ENCODE measurements at places on chromosomes 2 and 18.
A peak's percentile ranks its signal among the peaks of the same experiment; 100 is the strongest.

DNA sequence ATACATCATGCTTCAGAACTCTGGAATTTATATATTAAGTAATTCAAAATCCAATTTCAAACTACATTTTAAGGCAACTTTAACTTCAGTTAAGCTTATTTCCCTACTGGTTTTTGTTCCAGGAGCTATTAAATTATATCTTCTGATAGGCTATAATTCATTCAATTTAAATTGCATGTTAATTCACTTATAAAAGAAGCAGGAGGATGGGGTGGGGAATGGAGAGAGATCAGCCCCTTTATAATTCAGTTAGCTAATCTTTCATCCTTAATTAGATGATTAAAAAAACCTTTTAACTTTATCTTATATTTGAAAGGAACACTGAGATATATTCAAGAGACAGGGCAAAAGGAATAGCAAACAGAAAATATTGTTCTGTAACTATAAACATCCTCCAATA is 86.8 kb downstream of the AKAIN1 start:
- no peaks in the 10 kb centered on the region for H3K4me1 ChIP-seq
- no peak overlapping the region for H3K4me3 ChIP-seq
- H3K27me3 ChIP-seq, result no peaks in the 10 kb centered on the region
- H3K27ac ChIP-seq, result no peak overlapping the region

DNA sequence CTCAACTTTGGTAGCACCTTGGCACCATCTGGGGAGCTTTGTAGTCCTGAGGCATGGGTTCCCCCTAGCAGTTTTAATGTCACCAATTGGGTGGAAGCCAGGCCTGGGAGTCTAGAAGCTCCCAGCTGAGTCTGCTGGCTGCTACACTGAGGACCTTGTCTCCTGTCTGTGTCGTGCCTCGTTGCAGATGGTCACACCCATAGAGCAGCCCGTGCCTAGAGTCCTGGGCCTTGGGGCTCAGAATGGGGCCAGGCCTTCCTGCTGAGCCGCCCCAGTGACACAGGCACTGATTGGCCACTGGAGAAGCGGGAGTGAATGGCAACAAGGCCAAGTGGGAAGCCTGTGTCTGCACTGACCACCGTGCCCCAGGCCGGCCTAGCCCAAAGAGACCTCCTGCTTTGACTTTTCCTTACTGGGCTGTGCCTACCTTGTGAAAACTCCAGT is 113.2 kb downstream of the SH3RF3 start:
- peaks cover 7% of the 10 kb centered on the region for H3K4me1 ChIP-seq
- no peak overlapping the region for H3K27ac ChIP-seq
- DNase-seq, result no peak
- no peaks in the 10 kb centered on the region for H3K36me3 ChIP-seq
- H3K4me3 ChIP-seq, result no peak overlapping the region
- H3K27me3 ChIP-seq, result no peaks in the 10 kb centered on the region

GRCh38 chr2:128410035-128410757 is 91.5 kb upstream of the HS6ST1 start:
- H3K27me3 ChIP-seq, result no peaks in the 10 kb centered on the region
- DNase-seq, result no peak
- no peak overlapping the region for H3K4me3 ChIP-seq
- no peaks in the 10 kb centered on the region for H3K36me3 ChIP-seq
- no peaks in the 10 kb centered on the region for H3K4me1 ChIP-seq

- no peak overlapping the region for H3K27ac ChIP-seq
Measured at GRCh38 chr2:173238831-173239230, 115.8 kb upstream of the CDCA7 start.

- no peaks in the 10 kb centered on the region for H3K36me3 ChIP-seq
- H3K27ac ChIP-seq, result no peak overlapping the region
- DNase-seq, result no peak
- H3K27me3 ChIP-seq, result no peaks in the 10 kb centered on the region
Measured at GRCh38 chr2:31434911-31435310, 20.4 kb upstream of the XDH start.

DNA sequence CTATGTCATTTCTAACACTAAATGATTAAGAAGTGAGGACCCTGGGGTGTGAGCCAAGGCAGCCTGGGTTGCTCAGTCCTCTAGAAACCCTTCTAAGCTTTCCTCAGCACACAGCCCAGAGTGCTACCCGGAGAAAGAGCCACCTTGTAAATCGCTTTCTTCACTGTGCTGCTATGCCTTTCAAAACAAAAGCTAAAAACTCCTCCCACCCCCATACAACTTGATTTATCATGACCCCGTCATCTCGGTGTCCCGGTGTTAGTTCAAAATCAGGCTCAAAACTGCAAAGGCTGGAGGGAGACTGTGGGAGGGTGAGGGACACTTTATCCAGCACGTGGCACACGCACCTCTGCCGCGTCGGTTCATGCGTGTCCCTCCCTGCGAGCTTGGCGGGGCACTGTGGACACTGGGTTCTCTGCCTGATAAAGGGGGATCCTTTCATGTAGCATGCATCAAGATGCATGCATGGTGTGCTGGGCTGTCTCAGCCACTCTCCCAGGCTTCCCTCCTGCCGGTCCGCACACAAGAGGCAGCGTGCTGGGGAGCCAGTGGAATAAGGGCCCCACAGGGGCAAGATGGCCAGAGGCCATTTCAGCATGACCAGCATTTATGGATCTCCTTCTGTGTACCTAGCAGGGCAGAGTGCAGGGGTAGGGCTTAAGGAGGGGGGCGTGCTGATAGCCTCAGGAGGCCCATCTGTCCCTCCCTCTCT is 170.4 kb downstream of the SMAD7 start:
- peaks cover 19% of the 10 kb centered on the region for H3K4me1 ChIP-seq
- no peaks in the 10 kb centered on the region for H3K27me3 ChIP-seq
- no peaks in the 10 kb centered on the region for H3K36me3 ChIP-seq
- DNase-seq, result no peak
- no peak overlapping the region for H3K4me3 ChIP-seq
- H3K27ac ChIP-seq, result peak overlapping the region; percentile 38

DNA sequence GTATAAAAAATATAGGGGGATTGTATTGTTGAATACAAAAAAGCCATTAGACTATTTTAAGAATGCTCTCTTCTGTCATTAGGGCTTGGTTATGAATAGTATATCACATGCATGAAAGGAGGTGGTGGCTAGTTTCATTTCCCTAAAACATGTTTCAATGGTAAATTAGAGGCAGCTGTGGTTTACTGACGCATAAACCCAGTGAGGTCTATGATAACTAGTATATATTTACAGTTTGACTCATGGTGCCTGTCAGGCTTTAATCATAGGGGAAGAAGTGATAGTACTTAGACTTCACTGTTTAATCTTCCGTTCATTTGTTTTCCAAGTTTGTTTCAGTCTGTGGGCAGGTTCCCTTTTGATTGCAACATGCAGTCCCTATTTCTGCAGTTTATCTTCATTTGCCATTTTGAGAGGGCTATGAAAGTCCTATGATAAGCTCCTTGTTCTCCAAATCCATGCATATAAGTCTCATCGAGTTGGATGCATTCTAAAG is 55.1 kb upstream of the MAP4K3 start:
- DNase-seq, result no peak
- no peaks in the 10 kb centered on the region for H3K4me1 ChIP-seq
- H3K4me3 ChIP-seq, result no peak overlapping the region
- H3K36me3 ChIP-seq, result no peaks in the 10 kb centered on the region
- H3K27ac ChIP-seq, result no peak overlapping the region
- no peaks in the 10 kb centered on the region for H3K27me3 ChIP-seq

- no peaks in the 10 kb centered on the region for H3K4me1 ChIP-seq
- no peaks in the 10 kb centered on the region for H3K36me3 ChIP-seq
- no peak for DNase-seq
- no peak overlapping the region for H3K4me3 ChIP-seq
Measured at GRCh38 chr2:160052531-160052930, 9.9 kb downstream of the PLA2R1 start.

DNA sequence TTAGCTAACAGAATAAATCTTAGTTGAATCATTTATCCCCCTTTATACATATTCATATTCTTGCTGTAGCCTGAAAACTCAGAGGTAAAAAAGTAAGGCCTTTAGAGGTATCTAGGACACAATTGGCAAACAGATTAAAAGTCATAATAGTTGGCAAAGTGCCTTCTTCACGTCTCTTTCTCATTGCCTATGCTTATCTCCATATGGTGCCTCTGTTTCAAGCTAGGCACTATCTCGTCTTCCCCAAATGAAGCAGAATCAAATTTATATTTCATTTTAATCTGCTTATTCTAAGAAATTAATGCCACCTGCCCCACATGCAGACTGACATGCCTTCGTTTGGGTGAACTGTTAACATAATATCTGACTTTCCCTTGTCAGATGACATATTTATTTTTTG is 245.4 kb downstream of the CDH2 start:
- no peaks in the 10 kb centered on the region for H3K4me1 ChIP-seq
- no peak overlapping the region for H3K4me3 ChIP-seq
- H3K27ac ChIP-seq, result no peak overlapping the region
- no peak for DNase-seq
- H3K36me3 ChIP-seq, result no peaks in the 10 kb centered on the region

DNA sequence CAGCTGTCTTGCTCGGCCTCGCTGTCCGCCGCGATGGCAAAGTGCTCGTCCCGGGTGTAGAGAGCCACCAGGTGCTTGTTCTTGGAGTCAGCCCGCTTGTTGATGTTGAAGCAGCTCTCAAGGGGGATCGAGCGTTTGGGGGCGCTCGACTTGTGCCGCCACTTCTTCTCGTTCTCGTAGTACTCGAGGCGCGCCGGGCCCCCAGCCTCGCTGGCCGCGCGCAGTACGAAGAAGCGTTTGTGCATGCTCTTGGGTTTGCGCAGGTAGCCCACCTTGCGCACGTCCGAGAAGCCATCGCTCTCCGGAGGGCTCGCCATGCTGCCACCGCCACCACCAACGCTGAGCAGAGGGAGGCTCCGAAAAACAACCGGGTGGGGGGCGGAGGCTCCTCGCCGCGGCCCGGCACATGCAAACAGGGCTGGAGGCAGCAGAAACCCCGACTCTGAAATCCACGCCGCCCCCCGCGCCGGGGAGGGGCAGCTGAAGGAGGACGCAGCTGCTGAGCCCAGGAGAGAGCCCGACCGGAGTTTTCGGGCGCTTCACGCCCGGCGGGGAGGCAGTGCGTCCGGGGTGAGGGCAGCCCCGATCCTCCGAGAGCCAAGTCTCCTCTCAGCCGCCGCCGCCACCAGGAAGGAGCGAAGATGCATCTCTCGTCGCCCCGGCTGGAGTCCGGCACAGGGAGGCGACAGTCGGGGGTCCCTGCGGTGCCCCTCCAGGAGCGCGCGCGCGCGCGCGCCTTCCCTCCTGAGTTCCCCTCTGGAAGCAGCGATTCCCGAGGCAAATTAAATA is 1.0 kb downstream of the IRS1 start:
- no peaks in the 10 kb centered on the region for H3K36me3 ChIP-seq
- DNase-seq, result peak; percentile 18
- H3K4me3 ChIP-seq, result peak overlapping the region; percentile 66
- H3K27ac ChIP-seq, result no peak overlapping the region

DNA sequence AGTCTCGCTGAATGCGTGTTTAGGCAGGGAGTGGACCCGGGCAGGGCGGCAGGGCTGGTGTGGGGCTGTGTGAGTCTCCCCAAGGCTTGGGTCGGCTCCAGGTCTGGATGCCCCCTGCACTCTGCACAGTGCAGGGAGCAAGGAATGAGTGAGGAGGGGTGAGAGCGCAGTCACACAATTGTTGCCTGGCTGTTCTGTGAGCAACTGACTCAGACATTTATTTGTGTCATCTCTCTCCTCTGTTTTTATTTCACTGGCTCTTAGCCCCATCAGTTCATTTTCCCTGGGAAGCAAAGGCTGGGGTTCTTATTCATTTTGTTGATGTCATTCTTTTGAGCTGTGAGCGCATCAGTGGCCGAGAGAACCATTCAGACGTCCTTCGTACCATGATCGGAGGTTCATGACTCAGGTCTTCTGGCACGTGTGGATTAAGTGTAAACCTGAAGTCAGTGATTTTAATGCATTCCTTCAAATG is 61.1 kb downstream of the GATA6 start:
- no peak for DNase-seq
- H3K27ac ChIP-seq, result no peak overlapping the region
- no peaks in the 10 kb centered on the region for H3K27me3 ChIP-seq
- H3K36me3 ChIP-seq, result no peaks in the 10 kb centered on the region
- no peak overlapping the region for H3K4me3 ChIP-seq

DNA sequence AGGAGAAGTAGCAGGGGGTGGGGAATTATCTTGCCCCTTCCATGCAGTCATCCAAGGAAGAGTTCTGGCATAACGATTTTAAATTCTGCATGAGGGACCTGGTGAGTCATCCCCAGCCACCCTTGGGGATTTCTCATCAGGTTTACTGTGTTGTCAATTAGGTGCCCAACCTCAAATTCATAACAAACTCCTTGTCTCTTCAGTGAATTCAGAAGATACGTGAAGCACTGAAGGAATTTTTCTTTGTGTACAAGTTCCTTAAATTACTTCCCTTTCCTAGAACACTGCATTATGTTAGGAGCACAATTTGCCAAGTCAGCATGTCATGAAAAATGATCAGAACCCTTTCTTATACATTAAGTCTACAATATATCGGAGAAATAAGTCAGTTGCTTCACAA is 70.8 kb upstream of the NOSTRIN start:
- H3K27ac ChIP-seq, result no peak overlapping the region
- H3K36me3 ChIP-seq, result no peaks in the 10 kb centered on the region
- H3K4me3 ChIP-seq, result no peak overlapping the region
- no peaks in the 10 kb centered on the region for H3K4me1 ChIP-seq
- DNase-seq, result no peak

- no peaks in the 10 kb centered on the region for H3K36me3 ChIP-seq
- no peaks in the 10 kb centered on the region for H3K4me1 ChIP-seq
- H3K4me3 ChIP-seq, result no peak overlapping the region
Measured at GRCh38 chr2:201900362-201900761, 94.0 kb downstream of the CDK15 start.

GRCh38 chr2:223758131-223758840 is 79.1 kb downstream of the AP1S3 start:
- H3K27ac ChIP-seq, result no peak overlapping the region
- H3K36me3 ChIP-seq, result no peaks in the 10 kb centered on the region
- H3K27me3 ChIP-seq, result no peaks in the 10 kb centered on the region
- no peak for DNase-seq
